ENCODE measurements at places on chromosomes 16 and 17.
A peak's percentile ranks its signal among the peaks of the same experiment; 100 is the strongest.

GRCh38 chr17:58436805-58437239 is 19.5 kb upstream of the RNF43 start:
- DNase-seq: no peak

DNA sequence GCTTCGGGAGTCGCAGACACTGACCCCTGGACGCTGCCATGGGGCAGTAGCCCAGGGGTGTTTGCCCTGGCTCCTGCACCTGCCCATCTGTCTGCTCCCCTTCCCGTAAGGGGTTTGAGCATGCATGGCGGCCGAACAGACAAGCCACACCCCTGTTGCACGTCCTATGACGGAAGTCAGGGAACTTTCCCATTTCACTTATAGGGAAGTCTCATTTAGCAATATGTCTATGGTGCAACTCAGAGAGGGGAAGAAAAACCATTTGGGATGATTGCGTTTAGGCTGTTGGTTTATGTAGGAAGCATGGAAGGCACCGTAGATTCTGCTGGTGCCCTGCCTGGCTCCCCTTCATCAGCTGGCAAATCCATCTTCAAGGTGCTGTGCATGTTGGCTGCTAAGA is 112.5 kb downstream of the HAPSTR1 start:
- no peak for DNase-seq

- DNase-seq: no peak
Measured at GRCh38 chr17:76558198-76559095, 18.6 kb downstream of the PRCD start.

DNA sequence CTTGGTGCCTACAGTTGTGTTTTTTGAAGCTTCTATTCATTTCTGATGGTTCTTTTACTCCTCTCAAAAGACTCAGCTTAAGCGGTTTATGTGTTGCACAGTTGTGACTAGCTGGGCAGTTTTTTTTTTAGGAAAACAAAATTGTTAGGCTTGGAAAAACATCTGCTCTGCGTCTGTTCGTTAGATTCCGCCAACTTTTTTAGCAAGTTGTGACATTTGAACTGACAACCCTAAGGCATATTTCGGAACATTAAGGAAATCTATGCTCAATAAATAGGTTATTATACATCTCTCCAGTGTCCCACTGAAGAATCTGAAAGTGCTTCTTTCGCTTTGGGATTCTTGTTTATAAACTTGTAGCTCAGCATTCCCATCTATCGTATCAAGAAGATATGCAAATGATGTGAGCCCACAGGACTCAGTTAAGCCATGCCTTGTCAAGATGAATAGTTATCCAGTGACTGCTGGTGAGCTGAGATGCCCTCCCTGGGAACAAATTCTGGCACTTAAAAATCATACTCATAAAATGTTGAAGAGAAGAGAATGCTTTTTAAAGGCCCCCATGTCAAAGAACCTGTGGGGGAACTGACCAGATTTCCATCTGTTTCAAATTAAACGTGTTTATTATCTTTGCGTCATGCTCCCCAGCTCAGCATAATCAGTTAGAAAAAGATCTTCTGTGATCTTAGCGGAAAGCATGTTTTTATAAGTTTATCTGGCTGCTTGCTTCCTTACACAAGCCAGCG is 109.0 kb upstream of the FAM20A start:
- DNase-seq: peak; percentile 79

- DNase-seq: no peak
Measured at GRCh38 chr16:79970087-79970486, 369.6 kb upstream of the MAF start.

DNA sequence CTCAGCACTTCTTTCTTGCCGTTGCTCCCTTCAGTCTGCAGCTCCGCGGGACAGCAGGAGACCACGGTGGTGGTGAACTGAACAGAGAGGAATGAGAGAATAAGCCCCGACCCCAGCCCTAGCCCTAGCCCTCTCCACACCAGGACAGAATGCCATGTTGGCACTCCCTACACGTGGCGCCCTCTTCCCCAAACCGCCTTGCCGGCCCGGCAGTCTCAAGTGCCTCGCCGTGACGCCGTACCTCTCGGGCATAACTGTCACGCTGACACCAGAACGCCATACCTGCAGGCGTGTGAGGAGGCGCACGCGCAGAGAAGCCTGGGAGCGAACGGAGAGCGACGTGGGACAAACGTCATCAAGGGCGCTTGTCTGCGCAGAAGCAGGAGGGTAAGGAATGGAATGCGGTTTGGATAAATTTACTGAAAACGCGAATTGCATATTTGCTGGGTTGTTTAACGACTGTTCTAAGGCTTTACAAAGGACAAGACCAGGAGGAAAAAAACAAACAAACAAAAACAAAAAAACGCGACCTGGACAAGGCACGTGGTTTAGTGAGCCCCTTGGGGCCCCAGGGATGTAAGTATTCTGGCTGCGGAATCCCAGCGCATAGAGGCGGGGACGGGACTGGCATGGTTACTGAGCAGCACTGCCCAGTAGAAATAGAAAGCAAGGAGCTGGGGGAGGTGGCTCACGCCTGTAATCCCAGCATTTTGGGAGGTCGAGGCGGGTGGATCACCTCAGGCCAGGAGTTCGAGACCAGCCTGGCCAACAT is at the start of gene AARSD1:
TSS of gene AARSD1 (minus strand) at position 294 of the 772 bp plus-strand sequence. CDS start at position 280, 14 bp downstream.
- peak; percentile 78 for DNase-seq

DNA sequence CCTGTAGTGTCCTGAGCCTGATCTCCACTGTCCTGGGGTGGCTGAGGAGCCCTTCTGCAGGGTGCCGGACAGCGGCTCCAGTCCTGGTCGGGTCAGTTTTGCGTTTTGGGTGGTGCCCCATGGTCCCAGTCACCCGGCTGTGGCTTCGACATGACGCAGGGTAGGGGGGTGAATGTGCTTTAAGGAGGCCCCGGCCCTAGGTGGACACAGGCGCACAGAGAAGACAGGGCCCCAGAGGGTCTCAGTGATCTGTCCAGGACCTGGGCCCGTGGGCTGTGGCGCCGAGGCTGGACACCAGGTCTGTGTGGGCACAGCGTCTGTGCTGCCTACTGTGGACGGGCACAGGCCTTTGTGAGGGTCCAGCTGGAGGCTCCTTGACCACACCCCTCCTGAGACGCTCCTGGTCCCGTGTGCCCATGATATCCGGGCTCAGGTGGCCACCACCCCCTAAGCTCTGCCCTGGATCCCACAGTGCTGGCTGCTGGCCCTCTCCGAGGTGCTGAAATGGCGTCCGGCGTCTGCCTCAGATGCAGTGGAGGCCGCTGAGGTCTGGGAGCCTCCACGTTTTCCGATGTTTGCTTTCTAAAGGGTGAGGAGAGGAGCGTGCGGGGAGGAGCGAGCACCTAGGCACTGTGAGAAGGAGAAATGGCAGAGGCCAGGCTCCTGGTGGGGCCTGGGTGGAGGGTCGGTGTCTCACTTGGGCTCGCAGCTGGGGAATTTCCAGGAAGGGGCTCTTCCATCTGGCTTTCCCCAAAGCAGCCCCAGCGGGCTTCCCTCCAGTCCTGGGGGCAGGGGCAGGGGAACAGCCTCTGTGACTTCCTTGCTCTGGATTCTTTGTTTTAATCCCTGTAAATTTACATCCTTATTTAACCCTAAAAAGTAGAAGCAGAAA is 56.1 kb upstream of the ACSF3 start:
- no peak for DNase-seq

DNA sequence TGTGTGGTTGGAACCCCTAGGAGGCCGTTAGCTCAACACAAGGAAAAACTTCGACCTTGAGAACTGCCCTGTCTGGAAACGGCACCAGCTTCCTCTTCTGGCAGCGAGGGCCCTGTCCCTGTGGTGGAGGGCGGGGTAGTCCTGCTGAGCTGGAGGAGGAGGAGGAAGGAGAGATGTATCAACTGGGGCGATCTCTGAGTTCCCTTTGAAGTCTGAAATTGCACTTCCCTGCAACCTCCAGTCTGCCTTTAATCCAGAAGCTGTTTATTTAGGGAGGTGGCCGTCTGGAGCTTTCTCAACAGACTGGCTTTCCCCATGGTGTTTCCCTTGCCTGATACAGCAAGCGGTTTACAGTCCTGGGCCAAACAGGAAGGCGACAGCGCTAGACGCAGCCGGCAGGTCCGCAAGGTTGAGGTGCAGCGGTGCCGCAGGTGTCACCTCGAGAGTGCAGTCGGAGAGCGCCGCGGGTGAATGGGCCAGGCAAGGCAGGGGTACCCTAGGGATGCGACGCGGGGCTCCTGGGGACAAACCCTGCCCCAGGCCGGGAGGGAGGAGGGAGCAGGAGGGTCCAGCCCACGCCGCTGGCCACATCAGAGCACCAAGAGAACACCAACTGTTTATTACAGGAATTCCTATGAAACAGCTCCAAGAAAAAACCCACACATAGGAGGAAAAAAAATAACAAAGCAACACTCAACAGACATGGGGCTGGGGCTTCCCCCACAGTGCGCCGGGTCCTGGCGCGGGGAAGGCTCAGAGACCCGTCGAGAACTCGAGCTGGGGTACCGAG is 11.4 kb upstream of the MRPS23 start:
- no peak for DNase-seq

DNA sequence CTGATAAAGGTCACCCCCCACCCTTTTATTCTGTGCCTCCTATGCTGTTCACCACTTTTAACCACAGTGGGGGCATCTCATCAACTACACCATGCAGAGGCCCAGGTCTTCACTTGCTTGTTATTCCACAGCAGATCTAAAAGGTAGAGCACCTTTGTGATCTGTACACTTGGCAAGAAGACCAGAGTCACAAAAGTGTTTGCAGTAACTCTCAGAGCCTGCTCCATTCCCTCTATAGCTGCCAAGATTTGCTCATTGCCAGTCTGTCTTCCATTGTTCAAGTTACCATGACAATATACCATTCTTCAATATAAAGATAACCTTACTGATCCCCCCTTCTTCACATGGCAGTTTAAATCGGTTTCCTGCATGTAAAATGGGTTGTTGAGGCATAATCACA is 180.0 kb downstream of the TOX3 start:
- DNase-seq: no peak

DNA sequence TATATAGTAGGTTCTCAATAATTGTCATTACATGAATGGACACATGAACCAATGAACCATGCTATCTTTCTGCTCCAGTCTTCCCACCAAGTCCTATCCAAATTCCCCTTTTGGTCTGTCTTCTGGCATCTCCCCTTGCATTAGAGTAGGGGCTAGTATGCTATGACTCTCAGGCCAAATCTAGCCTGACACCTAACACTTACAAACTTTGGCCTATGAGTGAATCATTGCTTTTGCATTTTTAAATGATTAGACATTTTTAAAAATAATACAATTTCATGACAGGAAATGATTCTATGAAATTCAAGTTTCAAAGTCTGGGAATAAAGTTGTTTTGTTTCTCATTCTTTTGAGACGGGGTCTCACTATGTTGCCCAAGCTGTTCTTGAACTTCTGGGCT is 102.5 kb upstream of the MAF start:
- DNase-seq: no peak

Measured in fibroblast of skin of left biceps (primary cell).